ENCODE measurements at places on chromosomes 6 and 20.

DNA sequence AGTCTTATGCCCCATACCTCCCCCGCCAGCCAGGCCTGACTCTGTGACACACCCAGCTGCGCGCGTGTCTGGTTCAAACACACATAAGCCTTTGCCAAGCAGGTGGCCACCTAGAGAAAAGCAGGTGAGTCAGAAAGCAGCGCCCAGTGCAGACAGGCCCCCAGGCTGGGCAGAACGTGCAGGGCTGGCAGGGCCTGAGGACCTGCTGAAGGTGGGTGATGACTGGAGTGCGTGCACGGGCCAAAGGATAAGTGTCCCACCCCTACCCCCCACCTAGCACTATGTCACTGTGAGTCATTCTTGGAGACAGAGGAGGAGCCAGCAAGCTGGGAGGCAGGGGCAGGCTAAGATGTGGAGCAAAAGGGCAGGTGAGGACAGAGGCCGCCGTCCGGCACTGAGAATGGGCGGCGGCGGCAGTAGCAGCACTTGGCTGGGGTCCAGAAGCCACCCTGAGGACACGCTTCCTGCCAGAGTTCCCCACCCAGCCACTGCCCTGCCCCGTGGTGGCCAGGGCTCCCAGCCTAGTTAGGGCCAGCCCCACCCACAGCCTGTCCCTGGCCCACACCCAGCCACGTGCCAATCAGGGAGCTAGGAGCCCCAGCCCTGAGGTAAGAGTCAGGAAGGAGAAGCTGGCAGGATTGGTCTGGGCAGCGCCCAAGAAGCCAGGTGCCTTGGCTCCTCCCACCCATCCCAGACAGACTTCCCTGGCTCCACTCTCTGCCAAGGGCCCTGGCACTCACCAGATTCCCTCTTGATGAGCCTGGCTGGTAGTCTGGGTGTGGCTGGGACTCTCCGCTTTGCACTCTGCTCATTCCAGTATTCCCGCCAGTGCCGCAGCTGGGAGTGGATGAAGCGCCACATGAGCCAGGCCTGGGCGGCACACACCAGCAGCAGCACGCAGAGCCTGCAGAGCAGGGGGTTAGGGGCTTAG lies 72.7 kb downstream of the TRAM2 start:
- DNase-seq: peak; percentile 91

DNA sequence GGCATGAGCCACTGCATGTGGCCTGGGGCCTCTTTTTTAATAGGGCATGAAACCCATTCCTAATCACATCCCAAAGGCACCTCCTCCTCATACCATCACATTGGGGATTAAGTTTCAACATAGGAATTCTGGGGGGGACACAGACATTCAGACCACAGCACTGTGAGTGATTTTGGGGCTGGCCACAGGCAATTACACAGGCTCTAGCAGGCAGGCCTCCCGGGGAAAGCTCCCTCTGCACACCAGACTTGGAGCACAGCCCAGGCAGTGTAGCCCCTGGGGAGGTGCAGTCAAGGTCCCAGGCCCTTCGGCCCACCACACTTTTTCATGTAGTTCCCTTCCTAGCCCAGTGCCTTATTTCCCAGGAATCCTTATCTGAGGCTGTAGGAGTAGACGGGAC lies 5.5 kb downstream of the SFT2D1 start:
- DNase-seq: no peak

GRCh38 chr6:142047934-142048592 lies 84.7 kb upstream of the GJE1 start:
- no peak for DNase-seq

- no peak for DNase-seq
Measured at GRCh38 chr6:150478656-150479545, 110.1 kb downstream of the IYD start.

DNA sequence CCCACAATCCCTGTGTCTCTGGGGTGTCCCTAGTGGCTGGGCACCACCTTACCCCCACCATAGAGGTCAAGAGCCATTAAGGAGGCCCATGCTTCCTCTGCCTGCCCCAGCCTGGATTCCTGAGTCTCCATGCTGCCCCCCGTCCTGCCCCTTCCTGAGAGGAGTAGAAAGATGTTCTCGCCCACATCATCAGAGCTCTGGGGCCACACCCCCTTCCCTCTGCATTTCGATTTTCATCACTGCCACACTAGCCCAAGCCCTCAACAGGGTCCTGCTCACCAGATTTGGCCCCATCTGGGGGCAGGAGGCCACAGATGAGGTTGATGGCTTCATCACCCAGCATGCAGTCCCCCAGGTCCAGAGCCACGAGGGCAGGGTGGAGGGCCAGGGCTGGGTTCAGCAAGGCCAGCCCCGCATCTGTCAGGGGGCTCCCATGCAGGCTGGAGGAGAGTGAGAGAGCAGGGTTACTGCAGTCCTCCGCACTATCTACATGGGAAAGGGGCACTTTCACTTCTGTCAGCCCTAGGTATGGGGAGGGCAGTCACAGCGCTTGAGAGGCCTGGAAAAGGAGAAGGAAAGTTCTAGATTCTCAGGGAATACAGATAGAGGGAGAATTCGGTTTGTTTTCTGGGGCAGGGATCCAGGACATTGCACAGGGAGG lies 1.5 kb downstream of the LRRC73 start:
- DNase-seq: no peak

DNA sequence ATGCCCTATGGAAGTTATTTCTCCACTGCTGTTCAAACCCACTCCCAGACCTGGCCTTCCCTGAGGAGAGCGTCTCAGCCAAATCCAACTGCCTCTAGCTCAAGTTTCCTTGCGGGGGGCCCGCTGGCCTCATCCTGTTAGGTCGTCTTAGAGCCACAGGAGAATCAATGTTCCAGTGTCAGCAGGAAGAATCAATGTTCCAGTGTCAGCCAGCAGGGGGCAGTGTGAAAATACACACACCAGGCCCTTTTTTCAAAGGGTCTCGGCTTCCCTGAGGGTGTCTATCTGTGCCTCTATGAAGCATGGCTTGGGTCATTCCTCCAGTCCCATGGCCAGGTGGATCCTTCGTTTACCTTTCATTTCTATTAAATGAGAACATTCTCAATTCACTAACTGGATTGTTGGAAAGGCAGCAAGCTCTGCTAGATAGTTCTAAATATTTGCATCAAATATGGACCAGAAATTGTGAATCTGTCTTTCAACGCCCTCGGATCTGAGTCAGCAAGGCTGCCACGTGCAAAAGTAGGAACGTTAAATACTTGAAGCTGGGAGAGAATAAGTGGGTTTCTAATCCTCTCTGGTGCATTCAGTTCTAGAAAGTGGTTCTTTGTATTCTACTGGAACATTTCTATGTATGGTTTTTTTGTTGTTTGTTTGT lies 19.2 kb downstream of the PRND start:
- no peak for DNase-seq

GRCh38 chr6:108156180-108156937 lies 9.5 kb upstream of the NR2E1 start:
- no peak for DNase-seq

- no peak for DNase-seq
Measured at GRCh38 chr6:7184502-7184901, 76.7 kb downstream of the RREB1 start.

- no peak for DNase-seq
Measured at GRCh38 chr20:13486694-13487093, 152.0 kb downstream of the TASP1 start.

DNA sequence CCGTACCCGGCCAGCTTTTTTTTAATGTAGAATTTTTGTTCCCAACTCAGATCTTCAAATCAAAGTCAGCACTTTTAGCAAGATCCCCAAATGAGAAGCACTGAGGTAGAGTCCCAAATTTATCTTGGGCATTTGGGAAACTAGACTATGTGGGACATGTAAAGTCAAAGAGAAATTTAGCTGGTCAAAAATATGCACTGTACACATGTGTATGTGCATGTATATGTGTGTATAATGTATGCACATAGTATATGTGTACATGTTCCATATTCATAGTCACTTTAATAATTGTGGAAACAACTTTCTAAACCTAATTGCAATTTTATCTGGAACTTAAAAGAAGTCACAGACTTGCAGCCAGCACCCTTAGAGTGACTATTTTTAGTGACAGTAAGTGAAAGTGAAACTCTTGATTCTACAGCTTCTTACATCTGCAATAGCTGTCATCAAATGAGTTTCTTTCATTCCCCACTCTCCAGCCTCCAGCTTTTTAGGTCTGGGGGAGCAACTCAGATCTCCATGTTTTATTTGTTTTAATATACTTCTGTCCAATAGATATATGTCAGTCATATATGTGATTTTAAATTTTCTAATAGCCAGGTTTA lies 53.6 kb downstream of the CDC40 start:
- DNase-seq: no peak

- DNase-seq: no peak
Measured at GRCh38 chr6:80923816-80924215, 817.3 kb downstream of the BCKDHB start.

DNA sequence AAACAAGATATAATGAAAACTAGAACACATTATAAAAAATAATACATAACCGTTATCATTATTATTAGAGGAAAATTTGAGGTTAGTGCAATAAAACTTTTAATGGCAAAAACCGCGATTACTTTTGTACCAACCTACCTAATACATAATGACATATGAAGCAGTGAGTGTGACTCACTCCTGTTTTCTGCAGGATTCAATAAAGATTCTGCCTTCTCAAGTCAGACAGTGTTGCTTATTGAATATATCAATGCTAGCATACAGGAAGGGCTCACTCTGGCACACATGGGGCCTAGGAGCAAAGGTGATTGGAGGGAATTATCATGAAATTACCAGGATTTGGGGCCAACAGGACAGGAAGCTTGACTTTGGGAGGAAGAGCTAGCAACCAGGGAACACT lies 230.8 kb upstream of the CEP162 start:
- DNase-seq: no peak

- no peak for DNase-seq
Measured at GRCh38 chr6:32182555-32182981, 1.5 kb downstream of the AGER start.

DNA sequence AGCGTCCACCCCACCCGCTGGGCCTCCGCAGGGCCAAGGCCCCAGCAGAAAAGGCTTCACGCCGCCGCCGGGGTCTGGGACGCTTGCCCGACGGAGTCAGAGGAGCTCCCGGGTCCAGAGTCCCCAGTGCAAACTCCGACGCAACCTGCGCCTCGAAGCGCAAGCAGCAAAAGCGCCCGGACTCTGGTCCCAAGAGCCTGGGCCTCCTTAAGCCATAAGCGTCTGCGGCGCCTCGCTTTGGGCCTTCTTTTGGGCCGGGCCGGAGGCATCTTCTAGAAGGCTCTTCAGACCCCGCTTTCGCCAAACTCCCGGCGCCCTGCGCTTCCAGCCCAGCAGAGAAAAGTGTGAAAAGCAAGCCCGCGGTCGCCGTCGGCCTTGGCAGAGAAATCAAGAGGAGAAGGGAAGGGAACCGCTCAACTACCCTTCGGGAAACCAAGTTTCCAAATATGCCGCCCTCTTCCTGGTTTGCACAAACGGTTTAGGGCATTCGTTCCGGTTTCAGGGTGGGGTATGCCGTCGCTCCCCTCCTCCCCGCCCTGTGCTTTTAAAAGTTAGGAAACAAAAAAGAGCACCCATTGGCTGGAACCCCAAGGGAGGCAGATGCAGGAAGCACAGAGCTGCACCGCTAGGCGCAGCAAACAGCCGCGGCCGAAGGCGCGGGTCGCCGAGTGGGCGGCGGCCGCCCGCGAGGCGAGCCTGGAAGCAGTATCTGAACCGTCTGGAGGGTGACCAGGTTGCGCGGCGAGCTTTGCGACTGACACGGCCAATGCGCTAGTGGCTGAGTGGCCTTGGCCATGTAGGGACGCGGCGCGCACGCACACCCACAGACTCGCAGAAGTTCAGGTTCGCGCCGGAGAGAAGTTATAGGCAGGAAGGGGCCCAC lies 1.2 kb downstream of the TBX18 start:
- peak; percentile 93 for DNase-seq
